Caki2 (cell line): ENCODE measurements at places on chromosomes 7 and 10. TPM values are rescaled to one million over a fixed set of nuclear protein-coding genes. Genes with fewer than 3 reads are reported as not detected.
A peak's percentile ranks its signal among the peaks of the same experiment; 100 is the strongest.

Gene OPALIN
- total RNA-seq = not detected in 2 replicates

Gene LHFPL3
- not detected in 2 replicates for total RNA-seq

Gene NXPH1
- total RNA-seq = 0.14 TPM in 1 of 2 replicates, not detected in the other

Gene ELN
- total RNA-seq = 0.27 TPM in 1 of 2 replicates, not detected in the other

Gene GTF2IRD1
- 25.1 and 33.4 TPM in 2 replicates for total RNA-seq

Gene SHLD2
- 17.0 and 20.0 TPM in 2 replicates for total RNA-seq

Gene PKD2L1
- not detected in 2 replicates for total RNA-seq

Gene EBF3
- not detected in 2 replicates for total RNA-seq

Gene CFAP43
- 1.1 and 2.7 TPM in 2 replicates for total RNA-seq

Gene SORBS1
- total RNA-seq = 2.7 and 3.4 TPM in 2 replicates

Gene SYPL1
- total RNA-seq = 35.2 and 35.6 TPM in 2 replicates

Gene IL6
- 2.0 and 6.4 TPM in 2 replicates for total RNA-seq

Gene CYP2W1
- total RNA-seq = not detected in 2 replicates

Gene TRIM50
- total RNA-seq = not detected in 2 replicates

GRCh38 chr7:34675749-34676374 is 17.8 kb downstream of the NPSR1 start:
- peak; percentile 6 for DNase-seq

DNA sequence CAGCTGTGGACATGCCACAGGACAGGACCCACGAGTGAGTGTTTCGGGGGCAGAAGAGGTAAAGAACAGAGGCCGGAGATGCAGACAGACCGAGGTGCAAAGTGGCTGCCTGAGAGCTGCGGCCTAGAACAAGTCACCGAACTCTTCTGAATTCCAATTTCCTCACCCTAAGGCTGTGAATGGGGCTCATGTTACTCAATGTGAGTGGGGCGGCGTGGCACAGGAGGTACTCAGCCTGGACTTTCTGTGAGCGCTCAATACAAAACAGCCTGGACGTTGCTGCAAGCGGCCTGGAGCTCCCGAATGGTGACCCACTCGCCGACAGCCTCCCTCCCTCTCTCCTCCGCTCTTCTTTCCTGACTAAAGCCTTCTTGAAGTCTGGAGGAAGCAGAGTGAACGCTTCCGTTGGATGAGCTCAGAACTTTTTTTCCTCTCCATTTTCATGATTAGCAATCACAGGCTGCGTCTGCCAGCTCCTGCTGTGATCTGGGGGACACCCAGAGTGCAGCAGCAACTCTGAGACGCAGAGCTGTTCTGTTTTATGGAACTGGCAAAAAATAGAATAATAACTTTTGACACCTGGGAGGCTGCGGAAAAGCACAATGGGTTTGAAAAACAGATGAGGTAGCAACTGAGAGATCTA is 108.5 kb downstream of the PTPRN2 start:
- no peak for DNase-seq

DNA sequence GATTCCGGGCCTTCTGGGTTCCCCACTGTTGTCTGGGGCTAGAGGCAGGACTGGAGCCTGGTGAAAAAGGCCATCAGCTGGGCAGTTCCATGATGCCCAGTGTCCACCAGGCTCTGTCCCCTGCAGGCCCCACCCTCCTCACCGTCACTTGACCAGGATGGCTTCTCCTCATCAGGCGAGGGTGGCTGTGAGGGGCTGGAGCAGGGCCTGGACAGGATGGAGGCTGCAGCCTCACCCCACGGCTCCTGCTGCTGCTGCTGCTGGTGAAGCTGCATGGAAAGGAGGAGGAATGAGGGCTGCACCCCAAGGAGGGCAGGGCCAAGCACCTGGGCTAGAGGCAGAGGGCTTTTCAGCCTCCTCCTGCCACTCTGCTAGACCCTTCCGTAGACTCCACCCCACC is 8.3 kb downstream of the ATG9B start:
- DNase-seq = no peak

DNA sequence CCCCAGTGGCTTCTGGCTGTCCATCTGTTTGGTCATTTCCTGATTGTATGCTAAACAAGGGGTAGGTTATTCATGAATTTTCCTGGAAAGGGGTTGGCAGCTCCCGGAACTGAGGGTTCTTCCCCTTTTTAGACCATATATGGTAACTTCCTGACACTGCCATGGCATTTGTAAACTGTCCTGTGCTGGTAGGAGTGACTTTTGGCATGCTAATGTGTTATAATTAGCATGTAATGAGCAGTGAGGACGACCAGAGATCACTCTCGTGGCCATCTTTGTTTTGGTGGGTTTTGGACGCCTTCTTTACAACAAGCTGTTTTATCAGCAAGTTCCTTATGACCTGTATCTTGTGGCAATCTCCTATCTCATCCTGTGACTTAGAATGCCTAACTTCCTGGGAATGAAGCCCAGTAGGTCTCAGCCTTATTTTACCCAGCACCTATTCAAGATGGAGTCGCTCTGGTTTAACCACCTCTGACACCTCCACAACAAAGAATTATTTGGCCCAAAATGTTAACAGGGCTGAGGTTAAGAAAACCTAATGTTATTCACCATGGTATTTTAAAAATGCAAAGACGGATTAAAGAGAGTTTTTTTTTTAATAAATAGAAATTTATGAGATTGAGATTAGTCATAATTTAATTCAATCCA is 2.4 kb upstream of the PTN start:
- DNase-seq = no peak

GRCh38 chr7:6231184-6231583 is 41.2 kb downstream of the CYTH3 start:
- no peak for DNase-seq

GRCh38 chr10:129918401-129918800 is 45.7 kb downstream of the EBF3 start:
- DNase-seq = no peak

DNA sequence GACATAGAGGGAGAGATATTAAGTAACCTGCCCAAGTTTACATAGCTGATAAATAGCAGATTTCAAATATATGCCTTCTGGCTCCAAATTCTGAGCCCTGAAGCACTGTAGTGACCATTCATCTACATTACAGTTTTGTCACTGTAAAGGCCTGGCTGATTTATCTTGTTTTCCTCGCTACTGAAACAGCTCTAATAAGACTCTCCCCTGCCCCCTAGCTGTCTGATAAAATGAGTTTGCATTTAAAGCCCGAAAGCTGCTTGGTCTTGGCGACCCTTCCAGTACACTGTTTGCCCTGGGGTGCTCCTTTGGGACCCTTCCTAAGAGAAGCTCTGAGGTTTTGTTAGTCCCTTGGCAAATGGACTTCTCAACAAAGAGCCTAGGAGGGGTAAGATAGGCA is 59.7 kb upstream of the RAB11FIP2 start:
- peak; percentile 5 for DNase-seq

- DNase-seq = no peak
Observed at GRCh38 chr10:26839966-26840627, 20.7 kb downstream of the ABI1 start.

GRCh38 chr7:155999631-156000489 is 187.6 kb upstream of the SHH start:
- no peak for DNase-seq

DNA sequence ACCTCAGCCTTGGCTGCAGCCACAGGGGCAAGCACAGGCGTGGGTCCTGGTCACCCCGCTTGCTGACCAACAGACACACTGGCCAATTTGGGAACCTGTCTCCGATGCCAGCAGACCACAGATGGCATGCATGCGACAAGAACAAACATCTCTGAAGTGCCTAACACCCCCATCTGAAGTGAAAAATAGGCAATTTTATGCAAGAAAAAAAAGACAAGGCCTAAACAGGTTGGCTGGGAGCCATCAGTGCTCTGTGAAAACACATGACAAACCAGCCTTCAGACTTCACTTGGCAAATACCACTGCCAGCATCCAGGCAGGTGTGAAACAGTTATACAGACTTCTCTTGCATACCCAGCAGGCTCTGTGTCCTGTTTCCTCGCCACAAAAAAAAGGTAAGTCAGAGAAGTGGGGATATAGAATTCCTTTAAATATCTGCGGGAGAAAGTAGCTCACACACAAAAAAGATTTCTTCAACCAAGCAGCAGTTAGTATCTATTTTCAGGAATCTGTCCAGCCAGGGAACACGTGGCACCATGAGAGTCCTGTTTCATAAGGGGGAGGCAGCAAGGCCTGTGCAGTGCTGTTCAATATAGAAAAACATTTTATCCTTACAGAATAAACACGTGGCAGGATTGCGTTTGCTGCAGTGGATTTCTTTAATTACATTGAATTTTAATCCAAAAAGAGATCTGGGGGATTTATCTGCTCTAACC is 293.4 kb upstream of the MKLN1 start:
- no peak for DNase-seq

DNA sequence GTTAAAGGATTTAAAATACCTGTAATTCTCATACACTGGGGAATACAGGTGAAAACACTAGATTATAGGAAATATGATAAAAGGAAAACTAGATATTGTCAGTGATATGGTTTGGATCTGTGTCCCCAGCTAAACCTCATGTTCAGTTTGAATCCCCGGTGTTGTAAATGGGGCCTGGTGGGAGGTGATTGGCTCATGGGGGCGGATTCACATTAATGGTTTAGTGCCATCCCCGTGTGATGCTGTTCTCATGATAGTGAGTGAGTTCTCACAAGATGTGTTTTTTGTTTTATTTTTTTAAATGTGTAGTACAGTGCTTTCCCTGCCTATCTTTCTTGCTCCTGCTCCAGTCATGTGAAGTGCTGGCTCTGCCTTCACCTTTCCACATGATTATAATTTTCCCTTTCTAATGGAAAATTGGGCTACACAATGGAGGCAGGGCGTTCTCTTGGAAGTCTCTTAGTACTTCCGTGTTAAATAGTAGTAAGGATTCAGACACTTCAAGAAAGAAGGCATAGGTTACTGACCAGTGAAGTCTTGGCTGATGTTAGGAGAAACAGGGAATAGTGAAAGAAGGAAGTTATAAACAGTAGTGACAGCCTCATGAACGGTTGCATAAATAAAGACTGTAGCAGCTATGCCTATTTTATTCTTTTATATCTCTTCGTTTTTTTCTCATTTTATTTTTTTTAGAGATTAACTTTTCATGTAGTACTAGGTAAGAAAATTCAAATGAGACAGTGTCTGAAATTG is 386.4 kb downstream of the SUGCT start:
- no peak for DNase-seq

- DNase-seq = no peak
Observed at GRCh38 chr10:110147961-110148360, 59.4 kb upstream of the MXI1 start.

DNA sequence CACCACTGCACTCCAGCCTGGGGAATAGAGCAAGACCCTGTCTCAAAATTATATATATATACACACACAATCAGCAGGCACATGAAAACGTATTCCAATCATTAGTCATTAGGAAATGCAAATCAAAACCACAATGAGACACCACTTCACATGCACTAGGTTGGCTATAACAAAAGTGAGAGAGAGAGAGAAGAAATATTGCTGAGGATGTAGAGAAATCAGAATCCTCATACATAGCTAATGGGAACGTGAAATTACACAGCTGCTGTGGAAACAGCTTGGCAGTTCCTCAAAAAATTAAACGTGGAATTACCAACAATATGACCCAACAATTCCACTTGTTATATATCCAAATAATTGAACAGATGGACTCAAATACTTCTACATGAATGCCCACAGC is 43.3 kb upstream of the CNNM1 start:
- DNase-seq = no peak

DNA sequence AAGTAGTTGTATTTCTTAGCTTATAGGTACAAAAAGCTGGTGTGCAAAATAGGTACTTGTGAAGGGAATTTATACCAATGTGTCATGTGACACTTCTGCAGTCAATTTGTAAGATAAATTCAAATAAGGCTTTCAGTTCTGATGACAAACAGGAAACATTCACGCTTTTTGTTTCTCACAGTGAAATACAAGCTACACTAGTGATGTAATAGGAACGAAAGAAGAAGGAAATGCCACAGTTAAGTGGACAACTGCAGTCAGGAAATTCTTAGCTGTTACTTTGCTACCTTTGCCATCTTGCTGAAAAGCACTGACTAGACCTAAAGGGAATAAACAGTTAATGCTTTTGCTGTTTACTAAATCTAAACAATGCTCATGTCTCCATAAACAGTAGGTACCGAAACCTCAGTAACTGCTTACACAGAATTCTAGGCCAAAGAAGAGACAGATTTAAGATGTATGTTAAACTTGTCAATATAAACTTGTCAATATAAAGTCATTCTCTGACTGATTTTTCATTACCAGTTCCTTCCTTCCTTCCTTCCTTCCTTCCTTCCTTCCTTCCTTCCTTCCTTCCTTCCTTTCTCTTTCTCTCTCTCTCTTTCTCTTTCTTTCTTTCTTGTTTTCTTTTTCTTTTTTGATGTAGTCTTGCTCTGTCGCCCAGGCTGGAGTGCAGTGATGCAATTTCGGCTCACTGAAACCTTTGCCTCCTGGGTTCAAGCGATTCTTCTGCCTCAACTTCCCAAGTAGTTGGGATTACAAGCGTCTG is 10.1 kb downstream of the OTUD1 start:
- no peak for DNase-seq

DNA sequence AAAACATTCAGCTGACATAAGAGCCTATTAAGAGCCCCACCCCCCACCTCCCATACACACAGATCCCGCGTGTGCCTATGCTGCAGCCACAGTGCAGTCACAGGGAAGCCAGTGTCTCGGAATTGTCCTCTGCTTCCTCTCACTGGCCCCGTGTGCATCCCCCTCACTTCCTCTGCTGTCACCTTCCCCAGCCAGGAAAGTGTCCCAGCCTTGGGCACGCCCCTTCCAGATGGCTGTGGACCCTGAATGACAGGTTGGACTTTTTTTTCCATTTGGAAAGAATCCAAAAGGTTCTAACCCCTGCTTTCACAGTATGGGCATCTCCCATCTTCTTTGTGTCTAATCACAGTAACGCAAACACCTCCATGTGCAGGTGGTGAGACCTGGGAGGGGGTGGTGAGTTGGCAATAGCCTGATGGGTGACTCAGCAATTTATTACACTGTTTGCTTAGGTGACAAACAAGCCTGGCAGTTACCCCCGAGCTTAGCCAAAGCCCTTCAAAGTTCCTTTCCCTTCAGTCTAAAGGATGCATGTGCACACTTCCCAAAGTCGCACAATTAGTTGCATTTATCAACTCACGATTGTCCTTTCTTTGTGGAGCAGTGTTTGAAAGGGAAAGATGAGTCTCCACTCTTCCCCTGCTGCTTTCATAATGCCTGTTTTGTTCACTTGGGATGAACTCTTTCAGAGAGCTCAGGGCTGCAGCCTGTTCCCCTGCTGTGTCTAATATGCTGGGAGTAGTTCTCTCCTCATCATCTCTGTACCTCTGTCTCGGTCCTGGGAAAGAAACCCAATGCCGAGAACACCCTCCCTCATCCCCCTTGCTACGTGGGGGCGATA is 67.5 kb upstream of the EFCAB10 start:
- DNase-seq = peak; percentile 38

DNA sequence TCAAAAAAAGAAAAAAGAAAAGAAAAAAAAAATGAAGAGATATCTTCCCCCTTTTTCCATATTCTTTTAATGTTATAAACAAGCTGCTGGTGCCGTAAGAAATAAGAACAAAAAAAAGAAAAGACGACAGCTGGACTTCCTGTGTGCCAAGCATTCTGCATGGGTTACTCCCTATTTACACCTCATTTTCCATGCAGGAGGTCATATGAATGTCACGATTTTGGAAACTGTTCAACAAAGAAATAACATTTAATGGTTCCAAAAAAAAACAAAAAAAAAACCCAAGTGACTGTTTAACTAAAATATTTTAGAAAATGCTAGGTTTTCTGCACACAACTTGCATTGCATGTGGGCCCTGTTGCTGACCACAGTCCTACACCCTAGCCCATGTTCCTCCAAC is 159.3 kb downstream of the TNS3 start:
- DNase-seq = no peak

- DNase-seq = no peak
Observed at GRCh38 chr10:83917537-83918506, 221.5 kb upstream of the GHITM start.

- no peak for DNase-seq
Observed at GRCh38 chr10:63133821-63134557, 861 bp downstream of the NRBF2 start.

GRCh38 chr7:151087245-151088018 is 1.2 kb downstream of the AGAP3 start:
- peak; percentile 48 for DNase-seq
